Activated naive CD4-positive, alpha-beta T cell (primary cell): ENCODE measurements at places on chromosomes 1 and 21.

GRCh38 chr1:57831624-57832023, 407.8 kb upstream of the DAB1 start:
- DNase-seq: no peak

GRCh38 chr1:174971466-174971865, 28.3 kb upstream of the CACYBP start:
- no peak for DNase-seq

DNA sequence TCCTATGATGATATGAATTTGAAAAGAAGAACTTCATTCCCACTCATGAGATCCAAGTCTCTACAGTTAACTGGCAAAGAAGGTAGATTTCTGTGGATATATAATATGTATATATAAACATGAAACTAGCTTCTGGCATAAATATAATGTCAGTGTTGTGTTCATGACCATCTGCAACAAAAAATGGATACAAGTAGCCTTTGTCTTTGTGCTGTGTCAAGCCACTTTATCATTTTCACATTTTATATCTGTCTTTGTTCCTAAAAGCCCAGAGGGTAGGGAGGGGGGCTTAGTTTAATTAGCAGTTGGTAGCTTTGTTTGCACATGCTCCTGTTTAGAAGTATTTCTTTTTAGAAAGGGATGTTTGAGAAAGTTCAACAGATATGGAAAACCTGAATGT, 56.2 kb upstream of the FASLG start:
- DNase-seq: no peak

DNA sequence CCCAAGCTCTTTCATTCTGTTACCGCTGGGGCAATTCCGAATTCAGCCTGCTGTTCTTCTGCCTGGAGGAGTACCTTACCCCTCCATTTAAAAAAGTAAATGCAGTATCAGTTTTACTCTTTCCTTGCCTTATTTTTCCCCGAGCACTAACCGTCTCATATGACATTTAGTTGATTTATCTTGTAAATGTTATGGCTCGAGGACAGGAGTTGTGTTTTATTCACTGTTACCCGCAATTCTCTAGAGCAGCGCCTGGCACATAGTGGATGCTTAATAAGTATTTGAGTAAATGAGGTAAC, 425 bp upstream of the TADA1 start:
- no peak for DNase-seq
